ENCODE measurements at places on chromosomes 2 and 18.

- no peak for DNase-seq
Observed at GRCh38 chr18:47983055-47983454, 52.6 kb upstream of the SMAD2 start.

DNA sequence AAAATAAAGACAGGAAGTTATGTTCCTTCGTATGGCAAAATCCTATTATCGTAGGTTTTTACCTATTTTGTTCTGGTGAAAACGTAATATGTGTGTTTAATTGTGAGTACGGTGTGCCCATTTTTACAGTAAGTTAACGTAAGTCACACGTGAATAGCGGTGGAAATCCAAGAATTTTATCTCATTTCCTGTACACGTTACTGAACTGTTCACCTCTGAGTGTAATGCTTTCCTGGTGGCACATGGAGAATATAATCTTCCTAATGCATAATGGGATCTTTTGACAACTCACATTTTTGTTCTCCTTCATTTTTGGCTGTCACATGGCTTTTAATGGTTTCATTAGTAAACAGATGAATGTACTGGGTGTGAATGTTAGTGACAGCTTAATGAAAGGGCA, 28.2 kb downstream of the BCL2L11 start:
- DNase-seq = no peak

DNA sequence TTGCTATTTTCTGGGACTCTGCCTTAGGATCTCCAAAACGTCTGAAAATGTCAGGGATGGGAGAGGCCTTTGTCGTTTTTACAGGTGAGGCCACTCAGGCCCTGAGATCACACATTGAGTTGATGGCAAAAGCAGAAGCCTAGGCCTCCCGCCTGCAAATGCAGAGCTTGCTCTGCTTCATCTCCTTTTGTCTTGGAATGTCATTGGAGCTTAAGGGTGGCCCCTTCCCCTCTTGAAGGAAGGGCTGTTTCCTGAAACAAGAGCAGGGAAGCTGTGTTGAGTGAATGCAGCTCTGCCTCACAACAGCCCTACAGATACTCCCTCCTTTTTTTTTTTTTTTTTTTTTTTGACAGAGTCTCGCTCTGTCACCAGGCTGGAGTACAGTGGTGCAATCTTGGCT, 123.5 kb downstream of the GLI2 start:
- no peak for DNase-seq

GRCh38 chr2:106851087-106851874, 34.7 kb downstream of the ST6GAL2 start:
- no peak for DNase-seq

DNA sequence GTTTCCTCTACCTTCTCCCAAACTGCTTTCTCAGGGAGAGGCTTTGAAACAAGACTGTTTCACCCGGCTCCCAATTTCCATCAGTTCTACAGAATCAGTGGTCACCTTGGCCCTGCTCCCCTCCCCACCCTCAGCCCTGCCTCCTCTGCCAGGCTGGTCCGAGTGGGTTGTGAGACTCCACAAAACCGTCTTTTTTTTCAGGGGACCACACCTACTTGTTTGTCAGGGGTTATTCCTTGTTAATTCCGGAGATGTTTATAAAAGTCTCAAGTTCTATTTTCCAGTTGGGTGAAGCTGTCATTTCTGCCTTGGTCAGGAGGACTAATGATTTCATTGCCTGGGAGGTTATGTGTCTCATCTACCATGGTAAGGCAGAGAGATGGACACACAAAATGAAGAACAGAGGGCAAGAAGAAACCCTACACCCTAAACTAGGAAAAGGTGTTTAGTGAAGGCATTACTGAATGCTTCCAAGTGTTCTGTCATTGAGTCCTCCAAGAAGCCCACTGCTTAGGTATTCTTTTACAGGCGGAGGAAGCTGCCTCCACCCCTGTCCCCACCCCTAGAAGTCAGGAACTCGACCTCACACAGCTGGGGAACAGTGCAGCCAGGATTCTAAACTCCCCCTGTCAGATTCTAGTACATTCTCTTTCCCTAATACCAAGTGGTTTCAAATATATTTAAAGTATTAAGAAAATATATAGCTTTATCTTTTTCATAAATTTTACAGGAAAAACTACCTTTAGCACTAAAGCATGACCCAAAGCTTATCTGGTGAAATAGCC, 46.3 kb downstream of the COPS8 start:
- DNase-seq = no peak

GRCh38 chr2:204019572-204020501, 83.3 kb downstream of the ICOS start:
- no peak for DNase-seq

DNA sequence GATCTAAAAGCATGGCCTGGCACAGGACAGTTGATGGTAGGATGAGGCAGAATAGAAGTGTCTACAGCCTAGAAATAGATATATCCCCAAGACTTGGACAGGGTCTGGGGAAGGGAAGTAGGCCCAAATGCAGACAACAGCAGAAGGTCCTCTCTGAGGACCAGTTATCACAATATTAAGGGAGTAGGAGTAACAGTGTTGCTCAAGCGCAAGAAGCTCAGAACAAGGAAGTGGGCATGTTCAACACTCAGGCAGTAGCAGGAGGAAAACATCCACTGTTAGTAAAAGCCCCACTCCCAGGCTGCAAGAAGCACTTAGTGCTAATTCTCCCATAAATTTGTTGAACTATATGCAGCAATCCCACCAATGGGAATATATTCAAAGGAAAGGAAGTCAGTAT, 314.7 kb downstream of the METTL4 start:
- no peak for DNase-seq

GRCh38 chr2:42693013-42693615, 70.8 kb downstream of the OXER1 start:
- DNase-seq = no peak

DNA sequence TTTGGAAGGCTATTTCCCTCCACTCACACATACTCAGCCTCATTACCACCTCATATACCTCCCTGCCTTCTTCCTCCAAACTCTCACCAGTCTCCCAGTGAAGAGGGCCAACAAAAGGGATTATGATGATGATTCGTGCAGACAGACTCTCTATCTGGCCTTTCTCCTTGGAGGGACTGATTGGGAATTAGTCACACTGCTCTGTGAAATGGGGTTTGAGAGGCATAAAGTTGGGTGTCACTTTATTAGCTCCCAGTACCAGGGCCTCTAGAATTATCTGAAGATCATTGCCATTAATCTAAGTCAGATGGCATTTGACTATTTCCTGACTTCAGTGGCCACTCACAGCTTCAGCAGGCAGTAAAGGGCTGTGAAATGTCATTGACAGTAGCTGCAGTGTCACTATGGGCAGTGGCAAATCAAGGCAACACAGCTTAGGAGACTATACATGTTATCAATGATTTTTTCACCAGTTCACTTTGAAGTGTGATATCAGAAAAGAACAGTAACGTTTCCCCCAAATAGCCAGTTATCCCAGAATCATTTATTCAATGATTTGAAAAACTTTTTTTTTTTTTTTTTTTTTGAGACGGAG, 17.4 kb downstream of the CNRIP1 start:
- no peak for DNase-seq

DNA sequence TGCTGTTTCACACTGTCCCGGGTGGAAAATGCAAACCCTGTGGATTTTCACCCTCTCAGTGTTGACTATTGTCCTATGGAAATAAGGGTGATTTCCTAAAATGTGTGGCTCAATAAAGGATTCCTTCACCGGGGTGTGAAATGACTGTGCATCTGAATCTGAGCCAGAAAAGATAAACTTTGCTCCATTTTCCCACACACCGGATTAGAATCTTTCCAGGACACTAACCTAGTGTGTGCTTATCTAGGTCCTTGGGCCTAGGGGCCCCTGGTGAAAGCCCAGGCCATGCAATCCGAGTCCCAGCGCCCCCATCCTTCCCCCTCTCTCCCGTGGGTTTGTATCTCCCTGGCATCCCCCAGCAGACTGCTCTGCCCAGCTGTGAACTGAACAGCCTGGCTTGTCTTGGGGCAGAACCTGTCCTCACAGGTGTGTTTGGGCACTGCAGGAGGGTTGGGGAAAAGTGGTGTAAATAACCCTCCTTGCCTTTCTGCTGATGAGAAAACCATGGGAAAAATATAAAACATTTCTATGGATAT, 17.3 kb downstream of the KLHL29 start:
- no peak for DNase-seq

GRCh38 chr2:238996331-238997136, 148.6 kb downstream of the TWIST2 start:
- no peak for DNase-seq

GRCh38 chr2:101401326-101401665, 14.0 kb upstream of the CREG2 start:
- no peak for DNase-seq

DNA sequence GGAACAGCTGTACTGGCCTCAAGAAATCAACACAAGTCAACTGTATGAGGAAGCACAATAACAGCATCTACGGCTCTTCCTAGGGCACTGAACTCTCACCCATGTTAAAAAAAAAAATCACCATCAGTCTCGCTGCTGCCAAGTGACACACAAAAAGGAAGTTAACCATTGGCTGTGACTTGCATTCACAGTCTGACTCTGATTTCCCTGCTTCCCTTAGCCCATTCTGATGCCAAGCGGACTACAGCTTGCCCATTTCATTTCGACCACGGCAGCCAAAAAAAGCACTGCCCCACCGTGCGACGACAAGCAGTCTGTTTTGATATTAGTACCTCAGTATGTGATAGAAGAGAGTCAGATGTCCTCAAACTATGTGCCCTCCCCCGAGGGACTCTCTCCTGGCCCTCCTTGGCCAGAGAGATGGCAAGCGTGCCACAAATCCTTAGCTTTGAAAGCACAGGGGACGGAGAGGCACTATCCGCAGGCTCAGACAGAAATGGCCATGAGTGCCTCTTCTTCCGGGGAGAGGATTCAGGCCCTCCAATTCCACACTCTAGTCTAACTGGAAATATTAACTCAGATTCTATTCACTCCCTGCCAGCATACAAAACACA, 250.0 kb downstream of the TCF4 start:
- DNase-seq = no peak

DNA sequence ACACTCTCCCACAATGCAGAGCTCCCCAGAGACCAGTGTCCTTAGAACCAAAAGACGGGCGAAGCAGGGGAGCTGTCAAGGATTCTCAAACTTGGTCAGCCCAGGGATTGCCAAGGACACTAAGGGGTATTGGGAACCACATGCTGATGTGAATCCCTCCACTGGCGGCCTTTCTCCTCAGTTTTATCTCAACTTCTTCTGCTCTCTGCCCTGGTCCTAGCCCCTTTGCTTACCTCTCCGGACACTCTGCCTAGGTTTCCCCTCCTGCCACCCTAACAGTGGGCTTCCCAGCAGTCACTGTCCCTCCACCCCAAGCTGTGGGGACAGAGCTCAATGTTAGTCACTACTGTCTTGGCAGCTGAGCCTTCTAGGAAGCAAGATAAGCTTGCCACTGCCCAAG, 61.1 kb downstream of the POLR1A start:
- DNase-seq = no peak

DNA sequence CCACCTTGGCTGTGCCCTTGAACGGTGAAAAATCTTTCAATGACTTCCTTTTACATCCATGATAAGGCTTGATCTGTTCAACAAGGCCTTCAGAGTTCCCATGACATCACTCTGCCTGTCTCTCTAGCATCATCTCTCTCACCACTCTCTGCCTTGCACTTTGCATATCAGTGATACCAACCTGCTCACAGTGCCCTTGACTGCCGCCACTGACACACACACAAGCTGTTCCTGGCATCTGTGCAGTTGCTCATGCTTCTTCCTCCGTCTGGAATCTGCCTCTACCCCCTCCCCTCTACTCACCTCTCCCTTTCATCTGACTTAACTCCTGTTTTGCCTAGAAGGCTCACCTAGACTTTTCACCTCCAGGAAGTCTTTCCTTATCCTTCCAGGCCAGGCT, 79.1 kb upstream of the SEC11C start:
- DNase-seq = no peak

DNA sequence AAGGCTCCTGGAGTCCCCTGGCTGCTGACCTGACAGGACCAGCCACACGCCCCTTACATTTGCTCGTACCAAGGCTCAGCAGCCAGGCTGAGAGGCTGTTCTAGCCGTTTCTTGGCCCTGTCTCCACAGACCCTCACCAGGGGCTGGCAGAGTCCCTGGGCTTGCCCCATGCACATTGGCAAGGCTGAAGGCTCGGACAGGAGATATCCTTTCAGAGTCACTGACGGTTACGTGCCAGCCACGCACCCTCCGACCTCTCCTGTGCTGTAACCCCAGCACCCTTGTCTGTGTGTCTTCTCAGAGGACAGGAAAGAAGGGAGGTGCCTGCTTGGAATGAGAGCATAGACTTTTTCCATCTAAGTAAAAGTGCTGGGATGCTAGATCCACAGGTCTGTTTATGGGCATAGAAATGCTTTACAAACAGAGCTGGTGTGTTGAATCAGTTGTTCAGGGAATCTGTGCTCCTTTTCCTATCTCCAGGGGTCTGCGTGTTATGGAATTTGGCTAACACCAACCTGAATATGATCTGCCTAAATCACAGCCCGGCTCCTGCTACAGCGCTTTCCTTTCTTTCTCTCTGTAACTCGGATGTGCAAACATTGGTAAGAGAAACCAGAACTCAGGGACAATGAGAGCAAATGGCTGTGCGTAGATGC, 41.0 kb downstream of the COPS8 start:
- DNase-seq = no peak

DNA sequence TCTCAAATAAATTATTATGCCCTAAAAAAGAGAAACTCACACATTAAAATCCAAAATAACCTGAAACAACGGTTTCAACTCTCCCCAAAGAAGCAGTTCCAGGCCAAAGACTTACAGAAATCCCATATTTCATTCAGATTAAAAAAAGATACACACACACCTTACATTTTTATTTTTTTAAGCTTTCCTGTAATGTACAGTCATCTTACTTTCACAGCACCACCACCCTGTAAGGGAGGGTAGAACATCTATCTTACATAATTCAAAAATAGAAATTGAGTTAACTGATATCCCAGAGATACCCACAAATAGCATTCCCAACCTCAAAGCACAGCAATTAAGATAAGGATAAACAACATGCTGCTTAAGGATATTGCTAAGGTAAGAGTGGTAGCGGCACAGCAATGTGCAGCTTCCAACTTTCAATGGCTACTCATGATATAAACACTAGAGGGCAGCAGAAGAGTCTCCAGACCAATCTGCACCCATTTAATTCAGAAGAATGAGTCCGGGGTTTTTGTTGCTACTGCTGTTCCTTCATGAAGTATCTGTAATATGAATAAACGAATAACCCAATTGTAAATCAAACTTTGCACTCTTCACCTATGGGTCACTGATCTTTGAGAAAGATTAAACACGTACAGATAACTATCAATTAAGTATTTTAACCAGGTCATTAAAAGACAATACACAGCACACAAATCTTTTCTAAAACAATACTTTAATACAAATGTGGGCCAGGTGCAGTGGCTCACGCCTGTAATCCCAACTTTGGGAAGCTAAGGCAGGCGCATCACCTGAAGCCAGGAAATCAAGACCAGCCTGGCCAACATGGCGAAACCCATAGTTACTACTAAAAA, 11.3 kb downstream of the GFPT1 start:
- no peak for DNase-seq

All from left forelimb (tissue), 1 donor.